ENCODE measurements at places on chromosomes 12 and 14.

GRCh38 chr12:563787-564298, 99.4 kb downstream of the NINJ2 start:
- DNase-seq = no peak

DNA sequence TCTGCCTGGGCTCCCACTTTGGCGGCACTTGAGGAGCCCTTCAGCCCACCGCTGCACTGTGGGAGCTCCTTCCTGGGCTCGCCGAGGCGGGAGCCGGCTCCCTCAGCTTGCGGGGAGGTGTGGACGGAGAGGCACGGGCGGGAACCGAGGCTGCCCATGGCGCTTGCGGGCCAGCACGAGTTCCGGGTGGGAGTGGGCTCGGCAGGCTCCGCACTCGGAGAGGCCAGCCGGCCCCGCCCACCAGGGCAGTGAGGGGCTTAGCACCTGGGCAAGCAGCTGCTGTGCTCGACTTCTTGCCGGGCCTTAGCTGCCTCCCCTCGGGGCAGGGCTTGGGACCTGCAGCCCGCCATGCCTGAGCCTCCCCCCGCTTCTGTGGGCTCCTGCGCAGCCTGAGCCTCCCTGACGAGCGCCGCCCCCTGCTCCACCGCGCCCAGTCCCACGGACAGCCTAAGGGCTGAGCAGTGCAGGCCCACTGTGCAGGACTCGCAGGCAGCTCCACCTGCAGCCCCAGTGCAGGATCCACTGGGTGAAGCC, 44.6 kb downstream of the R3HDM2 start:
- no peak for DNase-seq

DNA sequence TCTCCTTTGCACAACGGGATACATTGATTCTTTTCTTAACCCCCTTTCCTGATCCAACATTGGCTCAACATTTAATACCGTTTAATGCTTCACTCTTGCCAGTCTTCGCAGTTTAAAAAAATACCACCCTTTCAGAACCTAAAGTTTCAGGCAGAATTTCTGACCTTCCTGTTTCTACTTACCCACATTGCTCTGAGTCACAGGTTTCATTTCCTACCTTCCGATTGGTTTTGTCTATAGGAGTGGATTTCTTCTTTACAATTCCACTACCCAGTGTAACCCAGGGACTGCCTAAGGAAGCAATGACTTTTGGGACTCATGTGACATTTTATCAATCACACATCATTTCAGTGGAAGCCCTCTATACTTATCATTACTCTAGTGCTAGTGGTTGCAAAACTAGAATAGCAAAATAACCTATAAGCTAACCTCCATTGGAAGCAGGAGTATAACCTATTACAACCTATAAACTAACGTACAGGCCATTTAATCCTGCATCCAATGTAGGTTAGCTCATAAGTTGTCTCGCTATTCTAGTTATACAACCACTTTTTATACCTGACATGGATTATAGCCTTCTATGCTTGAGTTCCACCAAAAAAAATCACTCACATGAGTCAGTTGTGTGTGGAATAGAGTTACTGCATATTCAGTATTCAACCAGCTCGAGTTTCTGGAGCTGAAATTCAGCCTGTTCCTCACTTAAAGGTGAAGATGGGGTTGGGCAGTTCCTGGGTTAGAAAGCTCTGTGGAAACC, 64.9 kb upstream of the KITLG start:
- DNase-seq = no peak

DNA sequence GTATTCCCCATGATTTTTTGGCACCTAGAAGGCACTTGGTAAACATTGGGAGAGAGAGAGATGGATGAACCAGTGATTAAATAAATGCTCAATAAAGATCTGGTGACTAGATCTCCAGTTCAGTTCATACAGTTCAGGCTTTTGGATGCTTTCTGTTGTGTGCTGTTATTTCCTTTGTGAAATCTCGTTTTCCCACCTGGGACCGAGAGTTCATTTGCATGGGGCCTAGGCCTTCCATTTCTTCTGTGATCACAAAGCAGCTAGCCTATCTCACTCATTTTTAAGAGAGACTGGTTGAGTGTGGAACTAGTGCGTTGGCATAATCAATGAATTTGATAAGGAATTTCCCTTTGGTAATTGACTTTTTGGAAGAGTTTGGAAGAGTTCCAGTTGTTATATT, 104.0 kb downstream of the VRK1 start:
- no peak for DNase-seq

- no peak for DNase-seq
These were observed 52.9 kb downstream of the EID3 start for GRCh38 chr12:104356231-104357115.

GRCh38 chr12:76143343-76144244, 59.1 kb upstream of the NAP1L1 start:
- no peak for DNase-seq

DNA sequence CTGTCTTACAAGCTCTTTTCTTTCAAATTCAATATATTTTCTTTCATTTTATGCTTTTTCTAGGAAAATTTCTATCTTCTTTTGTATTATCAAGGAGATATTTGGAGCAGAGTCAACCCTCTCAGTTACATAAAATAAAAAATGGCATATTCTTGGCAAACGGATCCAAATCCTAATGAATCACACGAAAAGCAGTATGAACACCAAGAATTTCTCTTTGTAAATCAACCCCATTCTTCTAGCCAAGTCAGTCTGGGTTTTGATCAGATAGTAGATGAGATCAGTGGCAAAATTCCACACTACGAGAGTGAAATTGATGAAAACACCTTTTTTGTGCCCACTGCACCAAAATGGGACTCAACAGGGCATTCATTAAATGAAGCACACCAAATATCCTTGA, 20.6 kb downstream of the PIK3C2G start:
- no peak for DNase-seq

DNA sequence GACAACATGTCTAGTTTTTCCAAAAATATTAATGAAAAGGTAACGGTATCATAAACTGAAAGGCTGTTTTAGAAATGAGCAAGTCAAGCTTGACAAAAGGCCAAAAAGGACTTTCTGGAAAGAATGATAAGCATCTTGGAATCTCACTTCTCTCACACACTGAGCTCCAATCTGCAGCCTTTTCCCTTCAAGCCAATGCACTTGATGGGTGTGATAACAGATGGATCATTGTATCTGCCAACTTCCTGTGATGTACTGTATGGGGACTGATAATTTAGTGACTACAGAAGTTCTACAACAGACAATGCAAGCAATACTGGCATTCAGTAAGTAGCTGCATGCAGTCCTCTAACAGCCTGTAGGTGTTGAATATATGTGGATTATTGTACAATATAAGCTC, 147.1 kb downstream of the MED13L start:
- no peak for DNase-seq

DNA sequence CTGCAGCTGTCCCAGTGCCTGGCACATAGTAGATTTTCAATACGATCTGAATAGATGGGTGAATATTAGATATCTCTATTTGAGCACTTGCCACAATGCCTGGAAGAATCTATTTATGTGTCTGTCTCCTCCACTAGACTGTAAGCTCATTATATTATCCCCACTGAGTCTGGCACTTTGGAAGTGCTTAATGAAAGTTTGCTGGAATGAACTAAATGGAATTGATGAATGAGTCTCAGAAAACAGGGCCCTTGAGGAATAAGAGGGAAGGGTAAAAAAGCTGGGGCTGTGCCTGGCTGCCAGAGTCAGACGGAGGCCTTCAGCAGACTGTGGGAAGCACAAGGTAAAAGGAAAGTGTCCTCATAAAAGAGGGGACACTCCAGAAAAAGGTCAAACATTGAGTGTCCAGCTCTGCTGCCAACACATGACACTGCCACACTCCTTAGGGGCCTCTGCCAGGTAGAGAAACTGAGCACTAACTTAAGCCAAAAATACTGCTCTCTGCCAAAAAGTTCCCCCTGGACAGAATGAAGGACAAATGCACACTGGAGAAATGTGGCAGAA, 39.3 kb downstream of the GLT8D2 start:
- DNase-seq = no peak

DNA sequence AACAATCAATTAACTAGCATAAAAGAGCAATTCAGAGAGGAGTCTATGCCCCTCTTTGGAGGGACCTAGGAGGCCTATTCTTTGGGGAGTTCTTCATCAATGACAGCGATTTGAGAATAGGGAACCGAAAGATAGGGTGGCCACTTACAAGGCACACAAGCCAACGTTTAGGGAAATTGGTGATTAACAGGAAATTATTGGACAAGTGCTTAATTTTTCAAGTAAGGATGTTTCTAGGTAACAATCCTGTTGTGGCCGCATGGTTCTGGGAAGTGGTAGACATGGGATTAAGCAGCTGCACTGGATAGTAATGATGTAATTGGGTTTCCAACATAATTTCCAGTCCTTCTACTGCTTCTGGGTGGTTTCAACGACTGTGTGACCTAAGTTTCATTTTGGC, 83.2 kb downstream of the HMGA2 start:
- DNase-seq = no peak

- DNase-seq = no peak
These were observed 312.1 kb downstream of the SEC23A start for GRCh38 chr14:38790916-38791315.

DNA sequence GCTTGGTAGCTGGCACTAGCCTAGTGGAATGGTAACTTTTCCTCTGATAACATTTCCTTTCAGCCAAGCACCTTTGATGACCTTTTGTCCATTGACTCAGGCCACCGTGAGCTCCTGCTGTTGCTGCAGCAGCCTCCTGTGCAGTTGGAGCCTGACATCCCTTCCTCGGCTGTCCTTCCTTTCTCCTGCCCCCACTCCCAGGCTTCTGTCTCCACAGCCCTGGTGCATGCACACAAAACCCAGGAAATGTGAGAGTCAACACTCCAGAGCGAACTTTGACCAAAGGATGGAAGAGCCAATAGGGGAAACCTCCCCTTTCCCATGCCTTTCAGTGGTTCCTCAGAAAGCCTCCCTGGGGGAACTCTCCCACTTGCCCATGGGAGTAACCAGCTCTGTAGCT, 115.0 kb downstream of the TMEM260 start:
- DNase-seq = no peak

DNA sequence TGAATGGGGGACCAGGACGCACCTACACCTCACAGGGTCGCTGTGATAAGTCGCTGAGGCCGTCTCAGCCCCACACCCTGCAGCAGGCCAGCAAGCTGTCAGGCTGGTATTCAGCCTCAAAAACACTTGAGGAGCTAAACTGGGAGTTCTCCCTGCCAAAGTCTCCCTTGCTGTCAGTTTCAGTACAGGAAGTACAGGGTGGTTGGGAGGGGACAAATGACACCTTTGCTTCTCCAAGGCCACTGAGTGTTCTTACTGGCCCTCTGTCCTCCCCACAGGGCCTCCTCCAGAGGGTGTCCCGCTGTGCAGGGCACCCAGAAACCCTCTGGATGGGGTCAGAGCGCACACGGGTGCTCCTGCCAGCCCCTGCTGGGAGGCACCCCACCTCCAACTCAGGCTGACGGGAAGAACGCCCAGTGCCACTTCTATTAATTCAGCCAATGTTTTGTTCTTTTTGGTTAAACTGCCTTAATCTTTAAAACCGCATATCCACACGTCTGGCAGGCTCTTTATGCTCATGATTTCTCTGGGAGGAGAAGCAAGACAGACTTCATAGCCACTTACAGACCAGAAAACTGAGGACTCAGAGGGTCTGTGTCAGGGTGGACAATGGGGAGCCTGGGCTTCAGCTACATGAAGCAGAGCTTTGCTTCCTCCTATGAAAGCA, 75.9 kb downstream of the ITPK1 start:
- no peak for DNase-seq

GRCh38 chr12:45598761-45599160, 130.7 kb upstream of the ARID2 start:
- no peak for DNase-seq

- DNase-seq = no peak
These were observed 10.1 kb downstream of the RNASE1 start for GRCh38 chr14:20792556-20792955.

GRCh38 chr12:83827193-83827592, 1085.4 kb downstream of the SLC6A15 start:
- no peak for DNase-seq

- DNase-seq = no peak
These were observed at the start of gene AKT1 for GRCh38 chr14:104794993-104795780. TSS of gene AKT1 (minus strand) at chr14:104795748. CDS start at chr14:104792643, 3,105 bp downstream.

- no peak for DNase-seq
These were observed 36.8 kb downstream of the VDR start for GRCh38 chr12:47868041-47868440.

DNA sequence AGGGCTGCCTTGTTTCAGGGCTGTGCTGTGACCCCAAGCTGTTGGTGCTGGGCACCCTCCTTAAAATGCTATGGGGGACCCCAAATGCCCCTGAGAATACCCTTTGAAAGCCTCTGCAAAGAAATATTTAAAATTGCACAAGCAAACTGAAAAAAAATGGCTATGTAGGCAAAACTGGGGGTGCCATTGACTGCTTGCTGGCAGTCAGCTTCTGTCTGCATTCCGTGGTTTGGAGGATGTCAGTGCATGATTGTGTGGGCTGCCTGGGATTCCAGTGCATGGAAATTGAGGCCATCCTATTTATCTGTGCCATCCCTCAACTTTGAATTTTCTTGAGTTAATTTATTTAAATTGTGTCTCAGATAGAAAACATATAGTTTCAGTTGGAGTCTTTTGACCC, 113.7 kb upstream of the RTL1 start:
- DNase-seq = no peak

DNA sequence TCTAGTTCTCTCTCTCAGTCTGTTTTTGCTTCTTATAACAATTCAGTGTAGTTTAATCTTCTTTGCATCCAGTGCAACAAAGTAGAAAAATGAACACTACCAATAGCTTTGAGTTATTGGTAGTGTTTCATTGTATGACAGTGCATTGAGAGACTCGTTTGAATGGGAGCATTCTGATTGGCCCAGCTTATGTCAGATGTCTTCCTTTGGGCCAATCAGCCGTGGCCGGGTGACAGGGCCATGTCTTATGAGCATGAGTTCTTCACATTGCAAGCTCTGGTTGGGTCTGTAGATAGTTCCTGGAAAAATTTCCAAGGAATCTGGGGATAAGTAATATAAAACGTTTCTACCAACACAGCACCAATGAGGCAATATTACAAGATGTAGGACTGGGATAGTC, 36.5 kb downstream of the GYS2 start:
- DNase-seq = no peak

GRCh38 chr14:102914474-102915291, 7.8 kb upstream of the AMN start:
- no peak for DNase-seq

- no peak for DNase-seq
These were observed 127.7 kb downstream of the LLPH start for GRCh38 chr12:66002812-66003211.

DNA sequence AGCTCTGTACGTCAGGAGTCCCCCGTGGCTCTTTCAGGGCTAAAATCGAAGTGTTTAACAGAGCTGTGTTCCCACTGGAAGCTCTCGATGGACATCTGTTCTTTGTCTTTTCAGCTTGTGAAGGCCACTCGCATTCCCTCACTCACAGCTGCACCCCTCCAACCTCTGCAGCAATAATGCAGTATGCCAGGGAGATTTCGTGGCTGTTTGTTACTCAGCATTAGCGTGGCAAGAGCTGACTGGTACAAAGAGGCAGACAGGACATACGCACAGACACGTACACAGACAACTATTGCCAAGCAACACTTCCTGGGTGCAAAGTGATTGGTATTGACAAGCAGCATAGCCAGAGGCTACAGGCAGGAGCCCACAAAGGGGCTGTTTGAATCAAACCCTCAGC, 11.8 kb upstream of the FBXO21 start:
- no peak for DNase-seq
